Pancreas (tissue), 10 donors: ENCODE measurements at places on chromosomes 2 and 18. TPM values are rescaled to one million over a fixed set of nuclear protein-coding genes. Genes with fewer than 3 reads are reported as not detected.

NPHP1 gene
- 1.9 TPM for total RNA-seq

FLACC1 gene
- 0.98 TPM for total RNA-seq

UGT1A8 gene
- total RNA-seq, result 0.12 TPM

- no peak for DNase-seq
Observed at GRCh38 chr2:138066139-138066806, 102.0 kb downstream of the HNMT start.
